NCI-H1092 treated with DMSO at 0.1 percent for 48 hours (cell line): ENCODE measurements at places on chromosomes 16 and 17.

GRCh38 chr17:77328823-77329740 is 188.3 kb downstream of the SEC14L1 start:
- no peak for DNase-seq

DNA sequence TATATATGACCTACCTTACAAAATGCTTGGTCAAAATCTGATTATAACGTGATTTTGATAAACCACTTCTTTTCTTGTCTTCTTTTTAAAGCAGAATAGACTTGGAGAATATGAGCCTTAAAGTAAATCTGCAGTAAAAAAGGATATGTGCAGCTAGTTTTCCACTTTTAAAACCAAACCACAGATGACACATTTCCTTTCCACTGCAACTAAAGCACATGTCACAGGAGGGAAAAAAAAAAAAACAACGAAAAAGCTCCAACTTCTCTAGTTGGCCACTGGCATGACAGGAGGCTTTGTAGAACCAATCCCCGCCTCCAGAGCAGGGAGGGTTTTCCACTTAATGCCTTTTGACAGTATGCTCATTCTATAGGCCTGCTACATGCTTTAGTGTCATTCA is at the start of gene EVI2A:
Gene EVI2A (minus strand): TSS at position 142 of the 400 bp plus-strand sequence. CDS start 2,609 bp downstream, outside the sequence.
- DNase-seq: no peak

GRCh38 chr17:67335245-67335835 is 31.0 kb downstream of the PSMD12 start:
- no peak for DNase-seq

DNA sequence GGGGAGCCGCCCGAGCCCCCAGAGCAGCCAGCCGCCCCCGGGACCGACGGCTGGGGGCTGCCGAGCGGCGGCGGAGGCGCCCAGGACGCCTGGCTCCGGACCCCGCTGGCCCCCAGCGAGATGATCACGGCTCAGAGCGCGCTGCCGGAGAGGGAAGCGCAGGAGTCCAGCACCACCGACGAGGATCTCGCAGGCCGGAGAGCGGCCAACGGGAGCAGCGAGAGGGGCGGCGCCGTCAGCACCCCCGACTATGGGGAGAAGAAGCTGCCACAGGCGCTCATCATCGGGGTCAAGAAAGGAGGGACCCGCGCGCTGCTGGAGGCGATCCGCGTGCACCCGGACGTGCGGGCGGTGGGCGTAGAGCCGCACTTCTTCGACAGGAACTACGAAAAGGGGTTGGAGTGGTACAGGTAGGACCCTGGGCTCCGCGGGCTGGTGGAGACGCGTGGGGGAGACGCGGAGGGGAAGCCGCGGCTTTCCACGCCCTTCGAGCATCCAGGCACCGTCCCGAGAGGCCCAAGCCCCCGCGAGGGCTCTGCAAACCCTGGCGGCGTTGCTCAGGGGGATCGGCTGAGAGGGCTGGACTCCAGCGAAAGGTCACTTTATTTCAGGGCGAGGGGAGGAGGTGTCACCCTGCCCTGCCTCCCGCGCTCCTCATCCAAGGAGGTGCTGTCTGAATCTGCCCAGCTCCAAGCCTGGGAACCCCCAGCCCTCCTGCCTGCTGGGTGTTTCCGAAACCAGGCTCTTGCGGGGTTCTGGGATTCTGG is 1.2 kb downstream of the HS3ST4 start:
- no peak for DNase-seq

DNA sequence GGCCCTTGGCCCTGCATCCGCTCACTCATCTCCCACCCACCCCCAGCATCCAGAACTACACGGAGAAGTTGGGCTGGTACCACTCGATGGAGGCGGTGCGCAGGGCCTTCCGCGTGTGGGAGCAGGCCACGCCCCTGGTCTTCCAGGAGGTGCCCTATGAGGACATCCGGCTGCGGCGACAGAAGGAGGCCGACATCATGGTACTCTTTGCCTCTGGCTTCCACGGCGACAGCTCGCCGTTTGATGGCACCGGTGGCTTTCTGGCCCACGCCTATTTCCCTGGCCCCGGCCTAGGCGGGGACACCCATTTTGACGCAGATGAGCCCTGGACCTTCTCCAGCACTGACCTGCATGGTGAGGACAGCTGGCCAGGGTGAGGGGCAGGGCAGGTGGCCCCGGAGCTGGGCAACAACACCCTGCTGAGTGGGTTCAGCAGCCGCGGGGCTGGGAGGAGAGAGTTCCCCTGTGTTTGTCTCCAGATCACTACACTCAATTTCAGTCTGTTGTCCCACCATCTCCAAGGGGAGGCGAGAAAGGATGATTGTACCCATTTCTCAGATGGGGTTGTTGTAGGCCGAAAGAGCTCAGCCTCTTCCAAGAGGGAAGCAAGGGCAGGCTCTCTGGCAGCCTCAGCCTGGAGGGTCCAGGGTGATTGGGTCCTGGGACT is 14.4 kb downstream of the MMP15 start:
- no peak for DNase-seq

GRCh38 chr17:21283482-21284318 is 811 bp upstream of the MAP2K3 start:
- no peak for DNase-seq

GRCh38 chr17:3956983-3957382 is 7.3 kb downstream of the ATP2A3 start:
- DNase-seq: peak; percentile 73

GRCh38 chr17:42618442-42619150 is 9.1 kb downstream of the TUBG1 start:
- DNase-seq: peak; percentile 69

- no peak for DNase-seq
Observed at GRCh38 chr16:11735787-11736186, 6.9 kb downstream of the TXNDC11 start.

GRCh38 chr17:65753348-65753747 is 191.9 kb upstream of the AXIN2 start:
- DNase-seq: peak; percentile 6

DNA sequence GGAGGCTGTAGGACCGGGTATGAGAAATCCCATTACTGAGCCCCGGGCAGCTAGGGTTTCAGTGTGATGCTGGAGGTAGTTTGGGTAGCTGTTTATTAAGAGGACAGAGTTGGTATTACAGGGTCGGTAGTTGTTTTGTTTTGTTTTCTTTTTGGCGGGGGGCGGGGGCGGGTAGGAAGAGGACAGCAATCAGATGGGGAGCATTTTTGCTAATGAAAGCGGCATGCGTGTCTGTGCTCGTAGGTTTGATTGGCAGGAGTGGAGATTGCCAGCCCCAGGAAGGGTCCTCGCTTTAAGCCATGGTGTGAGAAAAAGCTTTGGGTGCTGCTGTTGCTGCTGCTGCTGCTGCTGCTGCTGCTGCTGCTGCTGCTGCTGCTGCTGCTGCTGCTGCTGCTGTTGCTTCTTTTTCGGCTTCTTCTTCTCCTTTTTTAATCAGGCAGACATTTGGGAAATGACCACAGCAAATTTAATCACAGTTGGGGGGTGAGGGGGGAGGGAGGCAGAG is 498.5 kb upstream of the ZFHX3 start:
- DNase-seq: peak; percentile 59

GRCh38 chr17:49000943-49001342 is 3.8 kb downstream of the IGF2BP1 start:
- DNase-seq: no peak

DNA sequence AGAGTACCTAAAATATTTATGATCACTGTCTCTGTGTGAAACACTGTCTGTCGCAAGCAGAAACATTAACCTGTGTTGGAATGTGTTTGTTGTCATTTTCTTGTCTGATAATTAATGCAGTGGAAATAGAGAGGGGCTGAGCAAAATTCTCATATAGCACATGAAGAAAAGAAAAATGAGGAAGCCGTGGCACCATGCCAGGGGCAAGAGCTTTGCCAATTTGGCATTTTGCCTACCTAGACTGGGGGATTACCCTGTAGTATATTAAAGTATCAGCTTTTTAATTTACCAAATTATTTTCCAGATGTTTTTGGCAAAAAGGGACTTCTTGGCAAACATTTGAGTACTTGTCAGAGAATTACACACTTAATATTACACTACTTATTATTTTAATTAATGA is 1326.6 kb upstream of the GOT2 start:
- no peak for DNase-seq
